Epithelial cell of alveolus of lung (primary cell): ENCODE measurements at places on chromosomes 2 and 18. TPM values are rescaled to one million over a fixed set of nuclear protein-coding genes. Genes with fewer than 3 reads are reported as not detected.

Gene LINC00305
- not detected in 2 replicates for total RNA-seq

Gene SLC5A7
- total RNA-seq = not detected in 2 replicates

Gene REG1B
- total RNA-seq = not detected in 2 replicates

Gene ATP6V1B1
- 0.40 and 4.1 TPM in 2 replicates for total RNA-seq

Gene FOXI3
- total RNA-seq = not detected in 2 replicates

Gene EPHA4
- 6.8 and 15.4 TPM in 2 replicates for total RNA-seq

Gene FAM228A
- 0.08 and 0.39 TPM in 2 replicates for total RNA-seq

Gene BMP10
- total RNA-seq = not detected in 2 replicates

Gene ARHGAP28
- total RNA-seq = 5.3 and 33.8 TPM in 2 replicates

Gene CELF4
- total RNA-seq = not detected in 2 replicates

Gene MROH2A
- not detected in 2 replicates for total RNA-seq

Gene ATP8B1
- 5.5 and 10.9 TPM in 2 replicates for total RNA-seq

Gene HOXD13
- not detected in 2 replicates for total RNA-seq

Gene SPOPL
- 8.4 and 9.6 TPM in 2 replicates for total RNA-seq

Gene TMEFF2
- total RNA-seq = 0.96 and 1.6 TPM in 2 replicates

Gene C1QL2
- total RNA-seq = not detected in 2 replicates

Gene OTOS
- not detected in 2 replicates for total RNA-seq

Gene WNT6
- not detected in 2 replicates for total RNA-seq
